ENCODE measurements at places on chromosomes 7 and 10.

- no peak for DNase-seq
Measured at GRCh38 chr10:129727495-129727894, 236.6 kb downstream of the EBF3 start.

DNA sequence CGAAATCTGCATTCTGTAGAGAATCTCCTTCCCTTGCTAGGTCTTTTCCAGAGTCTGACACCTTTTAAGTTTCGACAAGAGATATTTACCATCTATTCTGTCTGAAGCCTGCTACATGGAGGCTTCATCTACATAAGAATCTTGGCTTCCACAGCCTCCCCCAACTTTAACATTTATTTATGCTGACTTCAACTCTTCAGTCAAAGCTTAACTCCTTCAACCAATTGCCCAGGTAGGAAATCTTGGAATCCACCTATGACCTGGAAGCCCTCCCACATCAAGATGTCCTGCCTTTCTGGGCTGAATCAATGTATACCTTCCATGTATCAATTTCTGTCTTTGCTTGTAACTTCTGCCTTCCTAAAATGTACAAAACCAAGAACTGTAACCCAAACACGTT, 54.7 kb downstream of the MINPP1 start:
- peak; percentile 38 for DNase-seq

- no peak for DNase-seq
Measured at GRCh38 chr7:115359955-115360354, 438.1 kb downstream of the MDFIC start.

DNA sequence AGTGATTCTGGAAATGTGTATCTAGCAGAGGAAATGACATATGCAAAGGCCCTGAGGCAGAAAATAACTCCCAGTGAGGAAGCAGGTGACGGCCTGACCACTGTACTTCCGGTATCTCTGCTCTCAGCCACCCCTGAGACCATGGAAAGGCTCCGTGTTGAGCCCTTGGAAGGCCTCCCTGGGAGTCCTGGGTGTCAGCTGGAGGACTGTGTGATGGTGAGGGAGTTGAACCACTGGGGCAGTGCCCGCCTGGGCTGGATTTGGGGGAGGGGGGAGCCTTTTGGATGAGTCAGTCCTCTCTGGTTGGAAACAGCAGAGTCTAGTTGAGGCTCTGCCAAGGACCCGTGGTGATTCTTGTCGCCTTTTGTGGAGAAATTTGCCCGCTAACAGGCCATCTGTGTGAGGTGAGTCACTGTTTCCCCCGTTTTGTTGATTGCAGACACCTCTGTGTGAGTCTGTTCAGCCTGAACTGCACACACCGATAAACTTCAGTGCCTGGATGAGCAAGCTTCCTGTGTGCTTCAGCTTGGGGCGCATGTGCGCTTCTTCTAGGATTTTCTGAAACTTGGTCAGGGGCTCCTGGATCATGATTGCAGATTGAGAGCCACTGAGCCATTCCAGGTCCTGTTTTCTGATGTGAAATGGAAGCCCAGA, 98.6 kb downstream of the GRK5 start:
- no peak for DNase-seq

DNA sequence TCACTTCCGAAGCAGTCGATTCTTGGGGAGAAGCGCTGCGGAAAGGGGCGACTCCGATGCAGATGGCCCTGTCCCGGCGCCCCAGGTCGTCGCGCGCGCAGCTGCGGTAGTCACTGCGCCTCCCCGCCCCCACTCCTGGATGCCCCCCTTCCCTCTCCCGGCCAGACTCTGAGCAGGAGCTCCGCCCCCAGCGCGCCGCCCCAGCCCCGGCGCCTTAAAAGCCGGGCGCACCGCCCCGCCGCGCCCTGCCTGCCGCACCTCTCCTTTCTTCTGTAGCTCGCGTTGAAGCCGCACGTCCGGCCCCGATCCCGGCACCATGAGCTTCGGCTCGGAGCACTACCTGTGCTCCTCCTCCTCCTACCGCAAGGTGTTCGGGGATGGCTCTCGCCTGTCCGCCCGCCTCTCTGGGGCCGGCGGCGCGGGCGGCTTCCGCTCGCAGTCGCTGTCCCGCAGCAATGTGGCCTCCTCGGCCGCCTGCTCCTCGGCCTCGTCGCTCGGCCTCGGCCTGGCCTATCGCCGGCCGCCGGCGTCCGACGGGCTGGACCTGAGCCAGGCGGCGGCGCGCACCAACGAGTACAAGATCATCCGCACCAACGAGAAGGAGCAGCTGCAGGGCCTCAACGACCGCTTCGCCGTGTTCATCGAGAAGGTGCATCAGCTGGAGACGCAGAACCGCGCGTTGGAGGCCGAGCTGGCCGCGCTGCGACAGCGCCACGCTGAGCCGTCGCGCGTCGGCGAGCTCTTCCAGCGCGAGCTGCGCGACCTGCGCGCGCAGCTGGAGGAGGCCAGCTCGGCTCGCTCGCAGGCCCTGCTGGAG, at the start of gene INA:
INA (plus strand) TSS at position 243 of the 817 bp plus-strand sequence; CDS start at position 317, 74 bp downstream.
- DNase-seq, result no peak

- no peak for DNase-seq
Measured at GRCh38 chr7:44212018-44212417, 11.2 kb downstream of the YKT6 start.

DNA sequence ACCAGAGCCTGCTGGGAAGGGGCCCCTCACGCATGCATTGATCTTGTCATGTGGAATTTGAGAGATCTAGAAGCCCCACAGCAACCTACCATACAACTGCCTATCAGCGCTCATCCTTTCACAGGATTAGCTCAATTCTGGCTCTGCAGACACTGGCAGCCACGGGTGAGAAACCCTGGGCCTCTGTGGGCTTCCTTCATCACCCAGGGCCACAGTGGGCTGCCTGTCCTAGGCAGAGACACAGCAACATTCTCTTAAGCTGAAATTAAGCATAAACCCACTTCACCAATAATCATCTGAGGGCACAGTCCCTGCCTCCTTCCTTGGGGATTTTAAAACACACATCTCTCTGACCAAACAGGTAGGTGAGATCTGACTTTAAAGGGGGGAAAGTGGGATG, 3.3 kb upstream of the PRSS2 start:
- DNase-seq, result no peak
